ENCODE measurements at places on chromosomes 4 and X. TPM values are rescaled to one million over a fixed set of nuclear protein-coding genes. Genes with fewer than 3 reads are reported as not detected.

LONRF3 gene
- 0.33 TPM for total RNA-seq

PPP3CA gene
- total RNA-seq, result 16.8 TPM

- DNase-seq, result no peak
Measured at GRCh38 chr4:148064451-148064850, 332.6 kb downstream of the ARHGAP10 start.

- no peak for DNase-seq
Measured at GRCh38 chrX:133923113-133923512, 62.3 kb downstream of the GPC3 start.

DNA sequence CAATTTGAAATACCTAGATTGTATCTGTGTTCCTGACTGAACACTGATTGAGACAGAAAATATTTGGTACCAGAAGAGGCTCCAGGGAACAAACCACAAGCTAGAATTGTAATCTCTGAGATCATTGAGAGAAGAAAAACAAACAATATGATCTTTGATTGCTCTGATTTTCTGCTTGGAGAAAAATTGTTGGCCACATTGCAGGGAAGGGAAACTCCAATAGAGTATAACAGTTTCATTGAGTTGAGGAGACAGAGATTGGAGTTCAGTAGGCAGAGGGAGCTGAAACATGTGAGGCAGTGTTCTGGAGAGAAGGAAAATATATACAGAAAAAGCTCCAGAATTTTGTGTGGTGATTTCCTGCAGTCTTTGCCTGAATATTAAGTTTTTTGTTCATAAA, 158.2 kb downstream of the C4orf33 start:
- DNase-seq, result no peak

GRCh38 chr4:113673450-113673849, 88.1 kb downstream of the CAMK2D start:
- peak; percentile 47 for DNase-seq

- no peak for DNase-seq
Measured at GRCh38 chr4:5041699-5042098, 9.6 kb upstream of the STK32B start.

- DNase-seq, result peak; percentile 76
Measured at GRCh38 chrX:1205681-1206611, 6.5 kb downstream of the CRLF2 start.

DNA sequence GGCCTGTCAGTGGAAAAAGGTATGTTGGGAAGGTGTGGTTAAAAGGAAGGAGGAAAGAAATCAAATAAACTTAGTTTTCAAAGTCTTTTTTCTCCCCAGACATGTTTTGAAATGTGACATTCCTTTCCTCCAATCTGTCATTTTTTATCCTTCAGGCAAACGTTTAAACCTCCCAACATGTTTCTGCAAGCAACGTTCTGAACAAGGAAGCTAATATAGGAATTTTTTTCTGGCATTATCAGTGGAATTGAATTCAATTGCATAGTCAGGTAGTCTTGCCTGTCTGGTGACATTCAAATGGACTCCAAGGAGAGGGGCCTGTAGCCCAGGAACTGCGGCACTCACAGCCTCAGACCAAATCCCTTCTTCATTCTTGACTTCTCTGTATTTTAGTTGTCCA, 30.0 kb upstream of the RASSF6 start:
- no peak for DNase-seq
